ENCODE measurements at places on chromosomes 6 and 20.

- no peak for DNase-seq
These were observed 51.5 kb downstream of the COL19A1 start for GRCh38 chr6:69917834-69918233.

DNA sequence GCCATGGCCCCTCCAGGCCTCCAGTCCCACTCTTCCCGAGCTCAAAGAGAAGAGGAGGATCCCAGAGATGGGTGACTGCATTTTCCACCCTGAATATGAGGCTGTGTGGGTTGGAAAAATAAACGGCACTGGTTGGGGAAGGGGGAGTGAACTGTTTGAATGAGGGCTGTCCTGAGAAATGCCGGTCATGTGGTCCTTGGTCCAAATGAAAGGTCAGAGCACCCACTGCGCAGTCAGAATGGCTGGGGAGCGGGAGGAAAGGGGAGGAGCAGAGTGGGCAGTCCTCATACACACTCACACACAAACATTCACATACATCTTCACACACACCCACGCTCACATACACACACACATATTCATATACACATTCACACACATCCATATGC, 83.1 kb downstream of the MRPL14 start:
- no peak for DNase-seq

GRCh38 chr6:27791182-27791943, 120.8 kb downstream of the OR2B2 start:
- no peak for DNase-seq

DNA sequence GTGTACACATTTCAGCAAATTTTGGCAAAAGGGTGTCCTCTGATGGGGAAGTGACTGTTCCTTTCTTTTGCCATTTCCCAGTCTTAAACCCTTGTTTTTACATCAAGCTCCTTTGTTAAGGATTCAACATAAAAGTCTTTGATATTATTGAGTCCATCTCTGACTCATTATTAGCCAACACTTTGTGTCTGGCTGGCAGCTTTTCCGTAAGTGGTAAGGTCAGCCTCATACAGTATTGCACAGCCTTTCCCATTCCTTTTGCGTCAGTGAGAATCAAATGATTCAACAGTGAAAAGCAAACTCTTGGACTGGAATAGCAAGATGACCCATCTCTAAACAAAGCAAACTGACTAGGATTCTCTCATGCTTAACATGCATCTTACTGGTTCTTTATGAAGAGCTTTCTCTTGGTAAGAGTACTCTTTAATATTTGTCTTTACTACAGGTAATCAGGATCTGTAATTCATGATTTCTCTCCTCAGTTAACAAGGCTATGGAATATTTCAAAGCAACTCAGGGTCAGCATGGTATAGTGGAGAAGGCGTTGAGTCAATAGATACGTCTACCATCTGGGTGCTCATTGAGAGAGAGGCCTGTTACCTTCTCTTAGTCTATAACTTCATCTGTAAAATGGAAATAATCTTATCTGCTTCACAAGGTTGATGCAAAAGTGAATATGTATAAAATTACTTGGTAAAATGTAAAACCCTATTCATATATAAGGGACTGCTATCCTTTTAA, 183.6 kb downstream of the PRL start:
- no peak for DNase-seq

DNA sequence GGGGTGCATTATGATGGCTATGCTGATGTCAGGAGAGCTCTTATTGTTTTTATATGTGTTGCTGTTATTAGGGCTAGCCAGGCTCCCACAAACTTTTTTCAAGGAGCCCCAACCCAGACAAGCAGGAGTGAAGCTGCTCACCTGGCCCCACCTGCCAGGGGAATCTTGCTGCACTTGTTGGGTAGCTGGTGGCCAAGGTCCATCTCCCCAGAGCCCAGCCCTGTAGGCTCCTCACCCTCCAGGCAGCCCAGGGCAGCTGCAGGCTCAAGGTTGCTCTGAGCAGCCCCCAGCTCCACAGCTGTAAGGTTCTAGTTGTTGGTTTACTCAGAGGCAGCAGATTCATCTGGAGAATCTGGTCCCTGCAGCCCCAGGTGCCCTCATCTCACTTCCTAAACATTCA, 46.8 kb upstream of the SIRPA start:
- DNase-seq: no peak

All from stimulated activated CD8-positive, alpha-beta memory T cell treated with anti-CD3 and anti-CD28 coated beads, Interleukin-12 subunit alpha, Interleukin-12 subunit beta, amount 100 ng/mL, for 1 hour (primary cell).